Fibroblast of skin of right biceps (primary cell): ENCODE measurements at places on chromosomes 2 and 18.

DNA sequence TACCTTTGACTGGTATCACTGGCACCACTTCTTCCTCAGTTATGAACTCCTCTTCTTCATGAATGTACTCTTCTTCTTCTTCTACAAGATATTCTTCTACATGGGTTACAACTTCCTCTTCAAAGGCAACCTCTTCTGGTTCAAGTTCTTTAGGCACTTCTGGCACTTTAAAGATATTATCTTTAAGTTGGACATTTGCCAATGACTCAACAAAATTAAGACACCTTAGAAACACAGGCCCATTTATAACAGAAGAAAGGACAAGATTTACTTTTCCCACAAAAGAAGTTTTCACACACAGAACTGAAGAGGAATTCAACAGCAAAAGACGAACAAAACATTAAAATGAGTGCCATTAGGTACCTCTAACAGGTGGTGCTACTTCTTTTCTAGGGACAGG, 127.3 kb downstream of the TTN start:
- DNase-seq = no peak

GRCh38 chr2:1224901-1225300, 188.4 kb upstream of the TPO start:
- peak; percentile 3 for DNase-seq

GRCh38 chr2:232927793-232928550, 57.9 kb downstream of the SNORC start:
- no peak for DNase-seq

- peak; percentile 95 for DNase-seq
Observed at GRCh38 chr2:164706522-164706921, 85.2 kb upstream of the GRB14 start.

DNA sequence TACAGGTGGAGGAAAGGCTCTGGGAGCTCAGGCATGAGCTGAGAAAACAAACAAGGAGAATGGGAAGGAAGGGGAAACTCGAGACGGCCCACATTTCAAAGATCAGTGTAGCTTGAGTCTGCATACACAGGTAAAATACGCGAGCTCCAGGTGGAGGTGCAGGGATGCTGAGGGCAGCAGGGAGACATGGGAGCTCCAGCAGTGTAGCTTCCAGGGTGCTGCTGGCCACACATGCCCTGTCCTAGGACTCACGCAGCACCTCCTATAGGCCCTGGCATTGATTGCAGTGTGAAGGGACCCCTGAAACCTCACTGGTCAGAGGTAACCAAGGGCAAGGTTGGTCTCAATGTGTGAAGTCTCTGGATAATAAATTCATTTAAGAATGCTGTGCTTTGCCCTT, 362.8 kb upstream of the HS6ST1 start:
- DNase-seq = no peak

DNA sequence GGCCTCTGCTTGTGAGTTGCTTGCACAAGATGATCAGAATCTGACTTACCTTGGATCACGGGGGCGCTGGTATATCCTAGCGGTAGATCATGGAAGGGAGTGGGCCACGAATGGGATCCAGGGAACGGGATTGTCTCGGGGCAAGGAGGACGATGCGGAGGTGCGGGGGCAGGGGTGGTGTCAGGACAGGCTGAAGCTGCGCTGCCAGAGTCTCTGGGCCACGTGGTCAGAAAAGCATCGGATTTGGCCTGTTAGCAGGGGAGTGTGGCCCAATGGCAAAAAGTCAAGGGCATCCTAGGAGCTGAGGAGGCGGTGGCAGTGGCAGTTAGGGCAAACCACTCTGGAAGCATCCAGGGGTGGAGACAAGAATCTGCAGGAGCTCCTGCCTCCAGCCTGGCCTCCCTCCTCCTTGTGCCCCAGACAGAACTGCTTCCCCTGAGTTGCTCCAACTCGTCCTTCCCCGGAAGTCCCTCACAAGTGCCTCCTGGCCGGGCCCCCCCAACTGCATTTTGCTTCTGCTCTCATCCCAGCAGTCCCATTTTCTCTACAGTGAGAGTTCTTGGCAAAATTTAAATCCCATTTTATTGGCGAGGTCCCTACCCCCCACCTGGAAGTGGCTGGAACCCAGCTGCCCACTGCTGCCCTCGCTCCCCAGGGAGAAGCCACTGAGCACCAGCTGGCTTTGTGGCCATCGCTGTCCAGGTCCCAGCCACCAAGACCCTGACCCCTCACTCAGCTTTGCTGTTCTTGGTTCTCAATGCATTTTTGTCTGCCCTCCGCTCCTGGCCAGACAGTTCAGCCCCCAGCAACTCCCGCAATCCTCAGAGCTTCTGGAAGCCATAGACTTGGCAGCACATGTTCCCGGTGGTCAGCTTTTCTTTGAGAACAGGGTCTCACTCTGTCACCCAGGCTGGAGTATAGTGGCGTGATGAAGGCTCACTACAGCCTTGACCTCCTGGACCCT, 5.6 kb upstream of the CCDC74B start:
- no peak for DNase-seq

- no peak for DNase-seq
Observed at GRCh38 chr2:8472545-8473323, 209.1 kb upstream of the ID2 start.

- DNase-seq = no peak
Observed at GRCh38 chr2:131031431-131031841, 61.8 kb downstream of the FAM168B start.

- no peak for DNase-seq
Observed at GRCh38 chr18:9526458-9526857, 51.1 kb downstream of the RALBP1 start.

GRCh38 chr18:32346671-32347070, 124.0 kb downstream of the GAREM1 start:
- no peak for DNase-seq

- peak; percentile 85 for DNase-seq
Observed at GRCh38 chr18:10139783-10140410, 226.1 kb downstream of the VAPA start.

- no peak for DNase-seq
Observed at GRCh38 chr18:9466846-9467245, 8.5 kb upstream of the RALBP1 start.

GRCh38 chr2:148675708-148676107, 31.2 kb downstream of the EPC2 start:
- peak; percentile 21 for DNase-seq

DNA sequence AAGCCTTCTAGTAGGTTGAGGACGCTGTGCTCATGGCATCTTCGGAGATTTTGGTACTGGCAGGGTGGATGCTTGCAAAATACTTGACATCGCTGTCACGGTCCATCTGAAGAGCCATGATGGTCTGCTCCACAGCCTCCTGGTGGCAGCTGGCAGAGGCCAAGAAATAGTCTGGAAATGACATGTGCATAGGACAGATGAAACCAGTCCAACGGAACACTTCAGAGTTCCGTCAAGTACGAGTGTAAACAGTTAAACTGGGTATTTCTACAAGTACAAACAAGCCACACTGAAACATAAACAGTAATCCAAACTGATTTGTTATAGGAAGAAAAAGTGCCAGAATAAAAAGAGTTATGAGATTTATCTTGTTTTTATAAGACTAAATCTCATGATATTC, 66.6 kb downstream of the PPP4R1 start:
- DNase-seq = no peak

- no peak for DNase-seq
Observed at GRCh38 chr2:159399716-159400415, 113.4 kb upstream of the WDSUB1 start.

DNA sequence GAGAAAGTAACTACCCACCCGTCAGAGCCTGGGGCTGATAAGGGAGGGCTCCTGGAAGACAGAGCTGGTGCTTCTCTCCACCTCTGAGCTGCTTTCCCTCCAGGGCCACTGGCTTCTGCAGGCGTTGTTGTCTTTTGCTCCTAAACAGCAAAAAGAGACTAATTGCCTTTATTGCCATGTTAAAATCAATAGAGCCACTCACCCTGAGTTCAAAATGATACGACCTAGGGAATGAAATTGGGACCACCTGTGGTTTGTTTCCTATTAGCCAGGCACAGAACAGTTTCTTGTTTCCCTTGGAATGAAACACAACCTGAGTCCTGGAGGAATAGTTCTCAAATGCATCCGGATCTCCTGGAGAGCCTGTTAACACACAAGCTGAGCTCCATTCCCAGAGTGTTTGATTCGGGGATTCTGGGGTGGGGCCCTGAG, 45.8 kb downstream of the TCF7L1 start:
- no peak for DNase-seq

DNA sequence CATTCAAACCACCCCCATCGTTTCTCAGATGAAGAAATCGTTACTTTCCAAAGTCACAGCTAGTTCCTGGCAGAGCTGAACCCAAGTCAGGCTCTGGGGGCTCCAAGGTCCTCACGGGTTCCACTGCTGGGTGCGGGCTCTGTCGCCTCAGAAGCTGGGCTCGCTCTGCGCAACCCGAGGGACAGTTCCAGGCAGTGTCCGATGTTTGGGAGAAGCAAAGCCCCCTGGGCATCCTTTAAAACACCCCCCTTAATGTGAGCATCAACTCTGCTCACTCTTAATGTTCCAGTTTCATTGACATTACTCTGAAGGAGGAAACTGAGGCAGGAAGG, 796 bp downstream of the AOX1 start:
- DNase-seq = no peak

DNA sequence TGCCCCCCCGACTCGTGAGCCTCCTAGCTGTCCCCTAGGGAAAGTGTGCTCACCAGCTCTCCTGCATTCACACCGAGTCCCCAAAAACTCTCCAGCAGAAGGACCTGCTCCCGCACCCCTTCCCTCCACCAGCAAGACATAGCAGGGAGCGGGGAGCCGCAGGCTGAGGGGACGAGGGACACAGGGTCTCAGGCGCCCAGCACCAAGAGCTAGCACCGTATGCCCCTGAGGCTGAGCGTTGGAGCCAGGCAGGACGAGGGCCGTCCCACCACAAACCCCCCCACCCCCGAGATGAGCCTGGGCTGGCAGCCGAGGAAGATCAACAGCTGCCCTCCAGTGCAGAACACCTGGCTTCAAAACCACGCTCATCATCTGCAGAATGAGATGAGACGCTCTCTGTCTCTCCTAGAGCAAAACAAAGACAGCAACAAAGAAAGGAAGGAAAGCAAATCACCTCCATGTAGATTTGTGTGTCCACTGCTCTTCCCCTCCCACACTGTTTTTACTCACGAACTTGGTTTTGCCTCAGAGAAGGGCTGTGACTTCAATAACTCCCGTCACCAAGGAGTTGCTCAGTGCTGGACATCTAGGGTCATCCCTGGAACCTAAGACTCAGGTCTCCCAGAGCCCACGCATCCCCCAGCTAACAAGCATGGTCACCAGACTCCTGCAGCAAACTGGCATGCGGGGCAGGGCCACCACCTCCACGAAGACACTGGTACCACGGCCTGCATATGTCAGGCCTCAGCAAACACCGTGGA, 39.7 kb upstream of the SALL3 start:
- no peak for DNase-seq

GRCh38 chr18:64337018-64337417, 188.1 kb upstream of the LINC00305 start:
- no peak for DNase-seq

GRCh38 chr2:37552339-37552738, 119.1 kb downstream of the CDC42EP3 start:
- no peak for DNase-seq

GRCh38 chr18:9233771-9234440, 97.3 kb downstream of the ANKRD12 start:
- no peak for DNase-seq

GRCh38 chr2:45723857-45724256, 72.4 kb downstream of the PRKCE start:
- DNase-seq = no peak

- peak; percentile 73 for DNase-seq
Observed at GRCh38 chr2:151560289-151560688, 150.6 kb downstream of the RIF1 start.
